Nucleus accumbens (tissue), 56 donors: ENCODE measurements at places on chromosomes 2 and 18.

- DNase-seq, result no peak
These were observed 72.1 kb upstream of the DSG1 start for GRCh38 chr18:31245820-31246219.

GRCh38 chr2:155825876-155826275, 506.6 kb downstream of the NR4A2 start:
- no peak for DNase-seq

DNA sequence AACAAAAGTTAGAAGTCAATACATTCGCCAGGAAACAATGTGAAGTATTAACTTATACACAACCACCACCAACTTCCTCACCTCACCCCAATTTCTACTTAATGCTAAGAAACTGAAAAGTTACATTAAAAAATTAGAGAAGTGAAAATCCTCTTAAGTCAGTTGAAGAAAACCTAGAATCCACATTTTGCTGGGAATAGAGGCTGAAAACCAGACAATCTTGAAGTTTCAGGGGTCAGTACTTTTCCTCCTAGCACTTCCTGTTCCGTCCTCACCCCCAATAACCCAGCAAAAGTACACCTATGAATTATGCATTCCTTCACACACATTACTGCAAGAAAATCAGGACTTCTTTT, 6.3 kb downstream of the YES1 start:
- DNase-seq, result no peak

DNA sequence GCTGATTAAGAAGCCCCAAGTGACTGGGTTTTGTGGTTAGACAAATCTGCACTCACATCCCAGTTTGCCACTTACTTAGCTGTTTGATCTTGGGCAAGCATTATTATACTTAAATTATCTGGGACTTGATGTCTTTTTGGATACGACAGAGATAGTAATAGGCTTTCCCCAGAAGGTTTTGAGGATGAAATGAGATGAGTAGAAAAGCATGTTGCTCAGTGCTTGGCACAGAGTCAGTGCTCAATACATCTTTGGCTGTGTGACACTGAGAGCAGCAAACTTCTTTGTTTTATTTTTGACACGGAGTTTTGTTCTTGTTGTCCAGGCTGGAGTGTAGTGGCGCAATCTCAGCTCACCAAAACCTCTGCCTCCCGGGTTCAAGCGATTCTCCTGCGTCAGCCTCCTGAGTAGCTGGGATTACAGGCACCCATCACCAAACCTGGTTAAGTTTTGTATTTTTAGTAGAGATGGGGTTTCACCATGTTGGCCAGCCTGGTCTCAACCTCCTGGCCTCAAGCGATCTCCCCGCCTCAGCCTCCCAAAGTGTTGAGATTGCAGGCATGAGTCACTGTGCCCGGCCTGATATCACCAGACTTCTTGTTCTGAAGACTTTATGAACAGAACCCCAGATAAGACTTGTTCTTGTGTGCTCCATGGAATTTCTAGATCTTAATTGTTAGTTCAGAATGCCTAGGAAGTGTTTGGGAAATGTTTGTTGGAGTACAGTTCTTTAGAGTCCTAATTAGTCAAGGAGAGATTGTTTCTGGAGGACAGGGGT, 521.2 kb downstream of the SLC4A3 start:
- no peak for DNase-seq

DNA sequence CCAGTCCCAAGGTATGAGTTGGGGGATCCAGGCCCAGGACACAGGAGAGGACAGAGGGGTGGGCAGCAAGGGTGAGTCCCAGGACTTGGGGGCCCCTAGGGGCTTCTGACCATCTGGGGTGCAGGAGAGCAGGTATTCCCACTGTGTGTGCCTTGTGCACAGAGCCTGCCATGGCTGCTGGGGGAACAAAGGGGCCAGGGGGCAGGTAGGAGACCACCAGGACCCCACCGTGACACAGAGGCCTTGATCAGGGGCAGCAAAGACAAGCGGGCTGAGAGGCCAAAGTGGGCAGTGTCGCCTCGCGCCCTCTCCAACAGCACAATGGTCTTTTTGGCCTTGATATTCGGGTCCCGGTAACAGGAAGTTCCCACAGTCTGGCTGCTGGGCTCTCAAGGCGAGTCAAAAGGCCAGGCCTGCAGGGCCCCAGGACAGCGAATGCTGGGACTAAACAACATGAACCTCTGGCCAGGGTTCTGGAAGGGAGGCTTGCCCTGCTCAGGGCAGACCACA, 12.3 kb upstream of the GPR17 start:
- no peak for DNase-seq

- no peak for DNase-seq
These were observed 314.4 kb downstream of the MTX2 start for GRCh38 chr2:176583607-176584006.

- DNase-seq, result no peak
These were observed 20.9 kb downstream of the SOX11 start for GRCh38 chr2:5713101-5713500.

- DNase-seq, result no peak
These were observed 111.9 kb downstream of the DNAH7 start for GRCh38 chr2:195956725-195957124.

- no peak for DNase-seq
These were observed 62.1 kb upstream of the NOSTRIN start for GRCh38 chr2:168740360-168740759.

- DNase-seq, result no peak
These were observed 44.9 kb downstream of the PARD6G start for GRCh38 chr18:80202264-80202998.

DNA sequence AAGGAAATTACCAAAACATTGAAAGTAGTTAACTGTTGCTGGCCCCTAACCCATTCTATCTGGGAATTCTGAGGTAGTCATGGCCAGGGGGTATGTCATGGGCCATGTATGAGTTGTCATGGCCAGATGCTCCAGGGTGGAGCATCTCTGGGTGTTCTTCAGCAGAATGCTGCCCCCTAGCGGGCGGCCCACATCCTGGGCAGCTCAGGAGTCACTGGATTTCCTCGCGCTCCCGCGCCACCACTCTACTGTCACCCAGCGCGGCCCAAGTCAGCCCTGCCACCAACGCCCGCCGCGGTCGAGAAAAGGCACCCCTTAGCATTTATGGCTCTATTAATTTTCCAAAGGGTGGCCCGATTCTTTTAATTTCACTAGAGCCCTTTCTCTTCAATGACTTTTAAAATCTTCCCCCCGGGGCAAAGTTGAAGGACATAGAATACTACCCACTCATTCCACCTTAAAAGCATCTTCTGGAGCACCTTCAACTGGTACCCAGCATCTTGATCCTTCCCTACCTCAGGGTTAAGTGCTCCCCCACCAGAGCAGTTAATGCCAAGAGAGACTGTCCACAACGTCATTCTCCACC, 41.6 kb downstream of the PKDCC start:
- DNase-seq, result no peak

DNA sequence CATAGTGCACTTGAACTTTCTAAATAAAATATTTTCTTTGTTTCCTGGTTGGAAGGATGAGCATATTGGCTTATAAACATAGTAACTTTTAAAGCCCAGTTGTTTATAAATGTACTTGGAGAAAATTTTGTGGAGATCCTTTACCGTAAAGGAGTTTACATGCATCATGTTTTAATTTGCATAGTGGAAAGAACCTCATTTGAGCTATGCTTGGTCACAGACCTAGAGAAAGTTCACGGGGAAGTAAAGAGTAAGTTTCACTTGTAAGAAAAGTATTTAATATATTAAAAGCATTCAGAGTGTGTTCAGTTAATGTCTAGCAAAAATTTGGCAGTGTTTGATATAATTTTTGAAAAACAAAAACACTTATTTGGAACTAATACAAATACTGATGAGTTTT, 45.3 kb downstream of the PIKFYVE start:
- DNase-seq, result no peak

DNA sequence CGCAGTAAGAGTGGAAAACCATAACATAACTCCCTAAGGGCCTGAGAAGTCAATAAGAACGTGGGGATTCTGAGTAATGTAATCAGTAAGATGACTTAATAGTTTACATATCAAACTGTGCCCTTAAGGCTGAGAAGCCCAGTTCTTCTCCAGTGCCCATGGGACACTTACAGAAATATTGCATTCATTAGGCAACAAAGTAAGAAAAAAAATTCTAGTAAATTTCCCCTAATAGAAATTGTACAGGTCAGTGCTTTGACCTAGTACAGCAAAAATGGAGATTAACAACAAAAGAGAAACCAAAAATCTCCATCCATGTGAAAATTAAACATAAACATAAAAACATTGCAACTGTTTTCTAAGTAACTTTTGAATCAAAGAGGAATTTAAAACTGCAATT, 139.8 kb upstream of the HS6ST1 start:
- no peak for DNase-seq

GRCh38 chr2:200099256-200099655, 143.9 kb downstream of the MAIP1 start:
- DNase-seq, result no peak
